Right kidney (tissue), 9 donors: ENCODE measurements at places on chromosomes 6 and 20.

- peak; percentile 79 for DNase-seq
Measured at GRCh38 chr6:136822046-136822375, 381 bp upstream of the PEX7 start.

DNA sequence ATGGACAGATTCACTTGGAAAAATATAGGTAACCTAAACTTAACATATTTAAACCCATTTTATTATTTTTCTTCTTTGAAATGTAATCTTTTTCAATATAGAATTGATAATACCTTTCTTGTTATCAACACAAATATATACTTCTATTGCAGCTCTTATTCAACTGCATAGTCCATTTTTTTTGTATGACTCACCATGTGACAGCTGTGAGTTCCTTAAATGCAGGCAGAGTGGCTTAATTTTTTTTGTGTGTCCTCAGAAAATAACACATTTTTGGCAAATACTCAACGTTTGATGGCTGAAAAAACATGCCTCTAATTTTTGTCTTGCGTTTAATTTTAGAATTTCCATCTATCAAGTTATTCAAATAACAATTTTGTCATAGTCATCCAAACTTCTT is 454.8 kb downstream of the PHF3 start:
- no peak for DNase-seq

- DNase-seq, result no peak
Measured at GRCh38 chr6:95819939-95820338, 195.8 kb upstream of the FUT9 start.

GRCh38 chr6:167238694-167239467 is 52.2 kb upstream of the UNC93A start:
- DNase-seq, result peak; percentile 16

- no peak for DNase-seq
Measured at GRCh38 chr6:137282254-137282653, 63.1 kb upstream of the IFNGR1 start.

- no peak for DNase-seq
Measured at GRCh38 chr6:38004908-38005307, 185.4 kb downstream of the ZFAND3 start.

DNA sequence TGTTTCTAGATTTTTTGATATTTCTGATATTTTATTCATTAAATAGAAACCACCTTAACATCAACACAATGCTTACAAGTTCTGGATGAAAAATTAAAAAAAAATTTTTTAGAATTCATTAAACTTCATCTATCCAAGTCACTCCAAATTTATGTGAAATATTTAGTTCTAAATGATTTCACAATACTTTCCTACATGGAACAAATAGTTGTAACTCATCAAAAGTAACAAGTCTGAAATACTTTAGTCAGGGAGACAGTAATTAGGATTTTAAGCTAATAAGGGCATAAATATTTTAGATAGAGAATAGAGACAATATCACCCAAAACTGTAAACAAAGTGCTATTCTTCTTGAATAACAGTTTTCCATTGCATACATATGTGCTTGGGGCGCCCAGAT is 147.8 kb downstream of the HIVEP2 start:
- DNase-seq, result no peak

GRCh38 chr6:52312461-52312860 is 27.9 kb upstream of the MCM3 start:
- DNase-seq, result no peak

- no peak for DNase-seq
Measured at GRCh38 chr6:142523515-142524375, 221.9 kb downstream of the ADGRG6 start.

- DNase-seq, result no peak
Measured at GRCh38 chr20:2917266-2917665, 44.0 kb downstream of the PTPRA start.

GRCh38 chr6:165663736-165664558 is 906 bp upstream of the PDE10A start:
- DNase-seq, result peak; percentile 85

DNA sequence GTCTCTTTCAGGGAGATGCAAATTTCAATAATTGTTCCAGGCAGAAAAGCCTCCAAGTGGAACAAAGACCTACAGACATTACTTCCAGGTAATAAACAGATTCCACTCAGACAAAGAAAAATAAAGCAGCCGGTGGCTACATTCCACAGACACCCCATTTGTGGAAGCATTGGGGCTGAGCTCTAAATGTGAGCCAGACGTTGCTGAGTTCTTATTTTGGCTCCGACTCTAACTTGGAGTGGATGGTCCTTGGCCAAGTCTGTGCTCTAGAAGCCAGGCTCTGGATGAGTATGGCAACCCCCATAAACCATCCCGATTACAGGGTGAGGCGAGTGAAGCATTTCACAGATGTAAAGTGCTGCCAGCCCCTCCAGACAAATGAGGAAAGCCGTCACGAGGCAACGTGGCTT is 6.6 kb downstream of the TRAM2 start:
- no peak for DNase-seq

DNA sequence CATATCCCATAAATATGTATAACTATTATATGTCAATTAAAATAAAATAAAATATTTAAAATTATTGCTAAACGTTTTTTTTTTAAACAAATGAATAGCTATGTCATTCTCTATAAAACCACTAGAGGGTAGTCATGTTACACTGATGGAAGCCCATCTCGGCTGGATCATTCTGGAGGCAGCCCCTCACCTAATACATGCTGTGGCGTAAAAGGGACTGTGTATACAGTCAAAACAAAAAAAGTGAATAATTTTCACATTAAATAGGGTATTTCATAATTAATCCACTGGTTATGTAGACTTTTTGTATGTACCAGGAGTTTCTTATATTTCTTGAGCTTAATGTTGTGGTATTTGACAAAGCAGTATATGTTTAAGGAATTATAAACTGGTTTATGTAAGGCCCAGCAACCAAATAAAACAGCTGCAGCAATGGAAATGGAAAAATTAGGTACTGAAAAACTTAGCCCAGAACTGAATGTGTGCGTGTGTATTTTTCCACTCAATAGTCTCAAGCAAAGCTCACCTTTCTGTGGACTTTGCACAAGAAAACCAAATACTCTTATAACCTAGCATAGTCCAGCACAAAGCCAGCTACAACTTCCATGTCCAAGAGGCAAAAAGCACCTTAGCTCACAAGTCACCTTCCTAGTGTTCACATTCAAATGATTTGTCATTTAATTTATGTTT is 81.7 kb downstream of the COL9A1 start:
- peak; percentile 28 for DNase-seq

- DNase-seq, result no peak
Measured at GRCh38 chr6:79694623-79695343, 63.7 kb downstream of the SH3BGRL2 start.

DNA sequence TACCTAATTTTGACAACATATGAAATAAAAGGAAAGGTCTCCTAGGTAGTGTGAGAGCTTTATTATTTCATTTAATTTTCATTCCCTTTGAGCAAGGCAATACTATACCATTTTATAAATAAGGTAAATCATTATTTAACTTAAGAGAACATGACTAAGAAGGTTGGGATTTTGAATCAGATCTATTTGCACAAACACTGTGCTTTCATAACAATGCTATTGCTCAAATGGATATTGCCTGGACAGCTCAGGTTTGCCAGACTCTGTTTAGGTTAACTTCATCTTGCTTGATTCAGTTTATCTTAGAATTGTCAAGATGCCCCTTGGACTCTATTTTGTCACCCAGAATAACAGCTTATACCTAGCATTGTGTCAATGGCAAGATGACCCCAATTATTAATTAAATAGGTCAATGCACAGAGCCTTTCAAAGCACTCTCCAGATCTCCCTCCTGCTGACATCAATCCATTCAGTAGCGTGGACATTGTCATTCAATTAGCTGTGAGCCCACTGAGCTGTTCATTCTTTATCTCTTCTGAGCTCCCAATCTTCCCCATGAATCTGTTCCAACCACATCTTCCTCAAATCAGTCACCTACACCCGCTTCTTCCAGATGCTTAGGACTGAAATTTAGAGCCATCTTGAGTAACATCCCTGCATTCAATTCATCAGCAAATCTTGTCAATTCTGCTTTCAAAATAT is 42.1 kb upstream of the TMEM30A start:
- DNase-seq, result no peak

DNA sequence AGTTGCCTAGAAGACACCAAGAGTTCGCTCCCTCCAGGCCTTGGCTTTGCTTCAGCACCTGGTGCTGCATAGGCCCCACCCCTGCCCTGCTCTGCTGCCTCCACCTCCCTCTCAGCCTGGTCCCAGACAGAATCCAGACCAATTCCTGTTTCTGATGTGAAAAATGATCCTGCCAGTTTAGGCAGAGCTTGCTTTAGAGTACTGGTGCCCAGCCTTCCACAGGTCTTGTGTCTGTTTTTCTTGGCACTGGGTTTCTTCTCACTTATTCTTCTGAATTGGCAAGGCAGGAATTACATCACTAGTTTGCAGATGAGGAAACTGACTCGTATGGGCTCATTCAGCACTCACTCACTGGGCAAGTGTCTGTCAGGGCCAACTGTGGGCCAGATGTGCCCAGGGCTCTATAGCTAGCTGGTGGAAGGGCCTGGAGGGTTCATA is 53.0 kb downstream of the HLA-A start:
- no peak for DNase-seq

DNA sequence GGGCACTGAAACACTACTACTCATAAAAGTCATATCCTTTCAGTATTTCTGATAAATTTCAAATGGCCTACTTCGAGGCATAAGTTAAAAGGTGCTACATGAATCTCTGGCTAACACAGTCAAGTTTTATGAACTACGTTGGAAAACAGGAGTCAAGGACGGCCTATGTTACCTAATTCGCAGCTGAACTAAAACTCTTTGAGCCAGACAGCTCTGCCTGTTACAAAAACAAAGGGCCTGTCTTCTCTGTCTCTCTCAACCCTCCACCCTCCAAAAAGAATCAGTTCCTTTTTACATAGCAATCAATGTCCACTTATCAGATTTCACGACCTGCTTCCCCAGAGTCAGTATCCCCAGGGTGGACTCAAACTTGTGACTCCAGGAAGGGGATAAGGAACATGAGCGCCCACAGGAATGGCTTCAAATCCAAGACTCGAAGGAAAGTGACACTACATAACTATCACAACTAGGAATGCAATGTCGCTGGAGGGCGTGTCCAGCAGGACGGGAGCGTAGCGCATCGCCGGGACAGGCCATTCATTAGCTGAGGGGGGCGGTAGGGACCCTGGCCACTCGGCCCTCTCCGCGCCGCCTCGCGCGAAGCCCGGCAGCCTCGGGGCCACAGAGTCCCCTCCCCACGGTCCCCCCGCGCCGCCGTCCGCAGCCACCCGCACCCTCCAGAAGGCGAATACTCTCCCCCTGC is 591 bp downstream of the IBTK start:
- no peak for DNase-seq

DNA sequence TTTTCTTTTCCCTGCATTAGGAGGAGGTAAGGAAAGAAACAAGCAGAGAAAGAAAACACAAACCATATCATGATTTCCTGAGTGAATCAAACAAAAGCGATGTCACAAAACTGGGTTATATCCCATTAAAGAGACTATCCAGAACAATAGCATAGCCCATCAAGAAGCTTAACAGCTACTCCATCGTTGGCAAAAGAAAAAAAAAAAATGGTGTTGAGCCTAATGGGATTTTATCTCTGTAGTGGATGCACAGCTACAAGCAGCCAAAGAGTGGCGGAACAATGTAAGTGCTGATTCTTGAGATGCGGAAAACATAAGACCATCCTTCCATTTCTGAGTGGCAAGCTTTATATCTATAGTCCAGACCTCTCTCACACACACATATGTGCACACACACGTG is 106.2 kb upstream of the NRSN1 start:
- DNase-seq, result no peak

- DNase-seq, result no peak
Measured at GRCh38 chr6:39128832-39129231, 13.8 kb upstream of the SAYSD1 start.

DNA sequence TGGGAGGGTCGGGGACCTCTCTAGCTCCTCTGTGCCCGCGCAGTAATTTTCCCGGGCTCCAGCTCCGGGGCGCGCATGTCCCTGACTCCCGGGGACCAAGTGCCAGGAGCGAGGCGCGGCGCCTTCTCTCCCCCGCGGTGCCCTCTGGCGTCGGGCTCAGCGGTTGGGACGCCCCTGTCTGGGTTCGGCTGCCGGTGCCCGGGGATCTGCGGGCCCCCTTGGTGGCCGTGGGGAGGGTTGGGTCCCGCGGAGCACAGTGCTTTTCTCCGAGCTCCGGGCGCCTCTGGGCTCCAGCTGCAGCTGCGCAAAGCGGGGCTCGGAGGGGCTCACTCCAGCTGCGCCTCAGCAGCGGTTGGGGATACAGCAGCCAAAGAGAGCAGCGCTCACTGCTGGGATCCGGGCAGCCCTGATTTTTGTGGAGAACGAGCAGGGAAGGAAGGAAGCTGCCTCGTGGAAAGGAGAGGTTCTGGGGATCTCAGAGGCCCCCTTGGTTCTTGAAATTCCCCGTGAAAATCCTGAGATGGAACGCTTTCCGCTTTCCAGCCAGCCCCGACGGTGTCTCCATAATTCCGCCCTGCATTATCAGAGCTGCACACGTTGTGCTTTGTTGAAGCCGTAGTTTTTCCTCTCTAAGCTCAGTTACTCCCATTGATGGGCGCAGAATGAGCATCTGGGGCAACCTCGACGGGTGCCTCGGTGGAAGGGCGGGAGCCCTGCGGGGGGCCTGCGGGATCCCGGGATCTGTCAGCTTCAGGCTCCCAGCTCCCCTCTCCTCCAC is 861 bp downstream of the PPP1R14C start:
- peak; percentile 81 for DNase-seq

DNA sequence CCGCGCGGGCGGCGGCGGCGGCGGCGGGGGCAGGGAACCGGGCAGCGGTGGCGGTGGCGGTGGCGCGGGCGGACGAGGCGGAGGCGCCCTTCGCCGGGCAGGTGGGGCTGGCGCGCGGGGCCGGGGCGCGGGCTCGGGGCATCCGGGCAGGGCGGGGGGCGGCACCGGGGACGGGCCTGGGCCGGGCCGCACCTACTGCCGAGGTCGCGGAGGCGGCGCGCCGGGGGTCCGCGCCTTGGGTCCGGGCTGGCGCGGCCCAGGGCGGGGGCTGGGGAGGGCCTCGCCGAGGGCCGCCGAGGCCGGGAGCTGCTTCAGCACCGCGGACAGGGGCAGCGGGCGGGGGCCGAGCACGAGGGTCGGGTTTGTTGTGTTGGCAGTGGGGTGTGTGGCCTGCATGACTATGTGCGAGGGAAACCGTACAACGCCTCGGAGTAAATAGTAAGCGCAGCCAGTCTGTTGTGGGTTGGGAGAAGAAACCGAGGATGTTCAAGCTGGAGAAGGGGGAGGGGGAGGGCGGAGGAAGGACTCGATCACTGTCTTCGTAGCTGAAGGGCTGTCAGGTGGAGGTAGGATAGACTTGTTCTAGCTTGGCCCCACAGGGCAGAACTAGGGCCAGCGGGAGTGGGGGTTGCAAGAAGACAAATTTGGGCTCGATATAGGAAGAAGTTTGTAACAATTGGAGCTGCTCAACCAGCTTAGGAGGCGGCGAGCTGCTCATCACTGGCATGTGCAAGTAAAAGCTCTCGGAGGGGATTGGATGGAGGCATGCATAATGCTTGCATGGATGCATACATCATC is 593 bp downstream of the MMP24 start:
- peak; percentile 36 for DNase-seq

DNA sequence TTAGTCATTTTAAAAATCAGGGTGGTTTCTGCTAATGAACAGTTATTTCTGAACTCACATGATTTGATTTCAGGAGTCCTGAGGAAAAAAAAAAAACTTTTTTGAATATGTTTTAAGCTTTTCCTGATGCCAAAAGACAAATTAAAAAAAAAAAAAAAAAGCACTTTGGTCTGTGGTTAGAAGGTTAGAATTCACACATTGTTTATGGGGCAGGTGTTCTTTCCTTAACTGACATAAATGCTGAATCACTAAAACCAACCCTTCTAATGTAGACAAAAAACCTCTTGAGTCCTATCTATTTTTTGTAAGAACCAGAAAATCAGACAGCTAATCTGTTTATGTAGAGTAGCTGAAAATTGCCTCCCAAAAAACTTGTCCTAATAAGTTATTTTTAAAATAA is 20.4 kb downstream of the THEMIS start:
- no peak for DNase-seq
